ENCODE measurements at places on chromosomes 7 and 10.
A peak's percentile ranks its signal among the peaks of the same experiment; 100 is the strongest.

GRCh38 chr10:10772874-10773508 is 244.7 kb upstream of the CELF2 start:
- no peak for DNase-seq

- DNase-seq: no peak
These were observed 7.2 kb downstream of the ZKSCAN1 start for GRCh38 chr7:100022621-100023020.

DNA sequence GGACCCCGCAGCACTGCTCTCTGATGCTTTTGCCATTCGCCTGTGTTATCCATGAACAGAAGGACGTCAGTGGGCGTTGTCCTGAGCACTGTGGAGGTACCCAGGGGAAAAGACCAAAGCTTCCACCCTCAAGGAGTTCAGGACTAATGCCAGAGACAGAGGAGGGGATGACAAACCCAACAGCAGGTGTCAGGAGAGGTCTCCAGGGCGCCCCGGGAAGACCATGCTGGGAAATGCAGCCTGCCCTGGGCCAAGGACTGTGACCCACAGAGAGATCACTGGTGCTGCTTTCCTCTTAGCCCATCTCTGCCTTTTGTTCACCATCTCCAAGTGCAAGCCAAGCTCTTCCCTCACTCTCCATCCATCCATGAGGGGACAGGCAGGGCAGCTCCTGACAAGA is 166.8 kb upstream of the PFKP start:
- no peak for DNase-seq

DNA sequence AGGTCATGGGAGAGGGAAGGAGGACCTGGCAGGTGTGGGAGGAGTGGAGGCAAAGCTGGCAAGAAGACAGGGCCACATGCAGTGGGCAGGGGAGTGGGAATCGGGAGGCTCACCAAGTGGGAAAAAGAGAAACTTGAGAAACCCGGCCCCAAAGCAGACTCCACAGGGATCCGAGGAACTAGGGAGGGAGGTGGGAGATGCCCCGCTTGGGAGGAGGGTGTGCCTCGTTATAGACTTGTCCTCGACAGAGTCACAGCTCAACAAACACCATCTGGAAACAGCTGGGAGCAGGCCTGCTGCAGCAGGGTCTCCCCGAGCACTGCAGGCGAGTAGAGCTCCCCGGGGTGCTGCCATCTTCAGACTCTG is 54.8 kb downstream of the MKI67 start:
- no peak for DNase-seq

- DNase-seq: no peak
These were observed 3.0 kb upstream of the TECPR1 start for GRCh38 chr7:98254951-98255610.

- peak; percentile 88 for DNase-seq
These were observed 67.8 kb downstream of the EGFR start for GRCh38 chr7:55086413-55087201.

DNA sequence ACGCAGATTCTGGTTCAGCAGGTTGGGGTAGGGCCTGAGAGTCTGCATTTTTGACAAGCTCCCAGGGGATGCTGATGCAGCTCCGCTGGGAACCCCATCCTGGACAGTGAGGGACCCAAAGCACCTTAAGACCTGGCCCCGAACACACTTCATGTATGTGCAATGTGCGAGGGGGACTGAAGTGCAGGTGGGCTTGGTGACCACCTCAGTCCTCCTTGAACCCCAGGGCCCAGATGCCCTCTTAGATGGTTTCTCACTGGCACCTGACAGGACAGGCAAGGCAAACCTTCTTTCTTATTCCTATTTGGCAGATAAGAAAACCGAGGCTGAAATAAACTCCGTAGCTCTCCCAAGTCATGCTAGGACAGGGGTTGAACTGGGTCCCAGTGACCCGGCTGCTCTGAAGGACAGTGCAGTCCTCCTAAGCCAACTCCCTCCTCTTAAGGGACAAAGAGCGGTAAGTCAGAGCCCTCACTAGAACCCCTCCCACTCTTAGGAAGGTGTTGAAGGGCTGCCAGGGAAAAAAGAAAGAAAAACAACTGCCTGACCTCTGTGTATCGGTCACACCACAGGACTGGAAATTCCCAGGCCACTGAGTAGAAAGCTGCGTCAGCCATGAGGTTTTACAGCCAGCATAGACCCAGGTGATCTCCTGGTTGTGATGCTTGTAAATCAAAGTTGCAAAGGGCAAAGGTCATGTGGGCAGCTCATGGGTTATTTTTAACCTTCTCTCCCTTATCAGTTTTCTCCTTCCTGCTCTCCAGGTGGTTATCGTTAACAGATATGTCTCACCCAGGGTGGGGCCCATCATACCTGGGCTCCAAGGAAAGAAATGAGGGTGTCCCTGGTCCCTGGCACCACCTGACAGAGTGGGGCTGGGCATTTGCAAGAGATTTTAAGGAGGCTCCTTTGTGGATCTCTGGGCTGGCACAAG is 90.9 kb upstream of the SMNDC1 start:
- peak; percentile 96 for DNase-seq

GRCh38 chr7:4747013-4747412 is 28.4 kb upstream of the AP5Z1 start:
- DNase-seq: no peak

- DNase-seq: no peak
These were observed 112.5 kb upstream of the PRSS1 start for GRCh38 chr7:142636751-142637150.

All from astrocyte of the cerebellum (primary cell).